ENCODE measurements at places on chromosomes 2 and 18.
A peak's percentile ranks its signal among the peaks of the same experiment; 100 is the strongest.

- DNase-seq = no peak
Observed at GRCh38 chr18:40152859-40153258, 1802.2 kb upstream of the PIK3C3 start.

GRCh38 chr2:19244460-19245363 lies 113.7 kb downstream of the OSR1 start:
- DNase-seq = no peak

DNA sequence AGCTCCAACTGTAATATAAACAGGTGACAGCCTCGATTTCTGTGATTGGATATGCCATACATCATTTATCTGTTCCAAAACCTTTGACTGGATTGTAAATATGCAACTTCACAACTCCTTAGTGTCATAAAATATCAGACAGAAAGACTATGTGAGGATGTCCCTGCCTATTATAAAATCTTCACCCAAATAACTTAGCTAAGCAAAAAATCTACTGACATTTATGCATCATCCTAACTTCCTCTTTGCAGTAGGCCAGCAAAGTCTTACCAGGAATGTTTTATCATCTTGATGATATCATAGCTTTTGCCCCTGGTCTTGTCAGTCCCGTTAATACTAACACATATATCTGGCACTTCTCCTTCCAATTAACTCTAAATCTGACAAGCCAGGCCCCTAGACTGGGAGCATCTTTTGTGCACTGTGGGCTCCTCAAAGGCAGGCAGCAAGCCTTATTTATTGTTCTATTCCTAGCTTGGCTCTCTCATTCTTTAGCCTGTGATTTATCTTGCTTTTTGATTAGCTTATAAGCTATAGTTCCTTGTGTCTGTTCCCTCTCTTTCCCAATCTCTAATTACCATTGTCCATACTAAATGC lies 356.5 kb upstream of the HNMT start:
- DNase-seq = no peak

DNA sequence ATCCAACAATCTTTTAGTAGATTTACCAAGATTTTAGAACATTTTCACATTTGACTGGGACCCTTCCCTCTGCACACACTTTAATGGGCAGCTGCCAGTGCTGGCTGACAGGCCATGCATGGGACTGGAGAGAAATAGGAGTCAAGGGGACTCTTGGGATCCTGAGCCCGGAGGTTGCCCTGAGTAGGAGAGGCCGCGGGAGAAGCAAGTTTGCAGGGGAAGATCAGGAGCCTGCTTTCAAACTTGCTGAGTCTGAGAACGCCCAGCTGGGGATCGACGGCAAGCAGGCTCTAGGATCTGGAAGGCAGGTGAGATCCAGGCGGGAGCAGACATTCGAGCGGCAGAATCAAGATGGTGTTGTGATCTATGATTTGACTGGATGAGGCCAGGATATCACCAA lies 186.1 kb downstream of the HDAC4 start:
- DNase-seq = no peak

- DNase-seq = peak; percentile 82
Observed at GRCh38 chr2:231394211-231395141, 1.0 kb upstream of the B3GNT7 start.

GRCh38 chr2:11500702-11501303 lies 33.0 kb upstream of the GREB1 start:
- no peak for DNase-seq

- DNase-seq = no peak
Observed at GRCh38 chr18:1013951-1014350, 109.3 kb downstream of the ADCYAP1 start.

- DNase-seq = no peak
Observed at GRCh38 chr2:235446082-235446481, 47.8 kb upstream of the AGAP1 start.

DNA sequence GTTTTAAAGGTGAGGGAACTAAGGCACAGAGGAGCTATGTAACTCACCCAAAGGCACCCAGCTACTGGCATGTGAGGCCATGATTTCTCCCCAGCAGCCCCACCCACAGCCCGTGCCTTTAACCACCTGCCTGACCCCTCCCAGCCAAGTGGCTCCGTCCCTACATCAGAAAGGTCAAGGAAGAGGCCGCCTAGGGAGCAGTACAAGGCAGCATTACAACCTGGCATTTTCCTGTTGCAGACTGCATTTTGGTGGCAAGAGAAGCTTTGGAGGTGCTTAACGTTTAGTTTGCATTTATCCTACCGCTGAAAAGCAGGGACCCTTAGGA lies 17.5 kb downstream of the STEAP3 start:
- DNase-seq = no peak

DNA sequence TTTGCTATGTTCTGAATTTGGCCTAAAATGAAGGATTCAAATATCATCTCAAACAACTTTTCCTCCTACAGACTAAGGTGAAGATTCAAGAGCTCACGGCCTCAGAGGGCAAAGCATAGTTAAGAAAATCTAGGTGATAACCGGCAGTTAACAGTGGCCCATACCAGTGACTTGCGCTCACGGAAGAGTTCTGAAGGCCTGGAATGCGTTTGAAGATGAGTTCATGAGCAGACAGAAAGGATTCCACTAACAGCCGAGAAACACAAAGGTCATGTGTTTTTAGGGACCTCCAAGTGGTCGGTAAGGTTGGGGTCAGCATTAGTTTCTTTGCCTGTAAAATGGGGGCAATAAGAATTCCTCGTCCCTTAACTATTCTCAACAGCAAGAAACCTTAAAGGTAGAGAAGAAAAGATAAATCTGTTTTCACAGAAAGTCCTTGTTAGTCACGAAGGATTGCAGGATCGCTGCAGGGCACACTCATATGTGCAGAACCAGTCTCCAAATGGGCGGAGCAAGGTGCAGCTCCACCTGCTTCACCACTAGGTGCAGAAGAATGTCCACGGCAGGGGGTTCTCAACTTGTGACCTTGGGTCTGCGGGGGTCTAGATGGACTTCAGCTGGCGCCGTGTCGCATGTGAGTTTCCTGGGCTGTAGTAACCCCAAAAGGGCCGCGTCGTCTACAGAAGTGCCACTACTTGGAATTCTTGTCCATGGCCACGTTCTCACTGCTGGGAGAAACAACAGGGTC lies 708 bp upstream of the RPIA start:
- DNase-seq = peak; percentile 41

DNA sequence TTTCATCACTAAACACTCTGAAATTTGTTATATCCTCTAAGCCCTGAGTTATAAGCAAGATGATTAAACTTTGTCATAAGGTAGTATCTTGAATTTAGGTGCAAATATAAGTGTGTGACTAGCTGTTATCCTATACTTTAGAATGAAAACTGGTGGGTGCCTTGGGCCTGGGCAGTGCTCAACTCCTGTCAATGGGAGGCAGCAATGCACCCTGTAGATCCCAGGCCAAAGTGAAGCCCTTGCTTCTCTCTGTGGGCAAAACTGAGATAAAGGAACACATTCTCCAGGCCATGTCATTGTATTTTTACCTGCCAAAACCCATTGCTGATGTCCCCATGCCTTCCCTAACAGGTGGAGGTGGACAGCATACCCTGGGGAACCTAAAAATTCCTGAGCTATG lies 525.2 kb downstream of the TNS1 start:
- DNase-seq = no peak

GRCh38 chr2:183179156-183179555 lies 54.9 kb downstream of the NUP35 start:
- DNase-seq = no peak

GRCh38 chr2:75622500-75622899 lies 24.1 kb upstream of the MRPL19 start:
- no peak for DNase-seq

- no peak for DNase-seq
Observed at GRCh38 chr18:33558529-33558928, 19.5 kb upstream of the ASXL3 start.

DNA sequence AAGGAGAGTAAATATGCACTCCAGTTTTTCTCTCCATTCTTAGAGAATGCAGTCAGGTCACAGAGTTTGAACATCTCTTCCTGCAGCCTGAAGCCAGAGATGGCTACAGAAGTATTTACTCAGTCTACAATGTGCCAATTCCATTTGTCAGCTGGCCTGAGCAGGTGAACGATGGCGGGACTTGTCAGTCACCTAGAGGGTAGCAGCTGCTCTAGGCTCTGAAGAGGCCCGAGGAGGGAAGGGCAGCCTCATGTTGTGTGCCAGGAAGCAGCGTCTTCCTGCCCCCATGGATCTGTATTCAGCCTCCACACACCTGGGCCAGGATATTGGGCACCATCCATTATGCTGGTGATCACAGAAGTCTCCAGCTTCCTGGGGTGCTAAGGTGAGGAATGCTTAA lies 316.7 kb upstream of the CHAC2 start:
- no peak for DNase-seq

DNA sequence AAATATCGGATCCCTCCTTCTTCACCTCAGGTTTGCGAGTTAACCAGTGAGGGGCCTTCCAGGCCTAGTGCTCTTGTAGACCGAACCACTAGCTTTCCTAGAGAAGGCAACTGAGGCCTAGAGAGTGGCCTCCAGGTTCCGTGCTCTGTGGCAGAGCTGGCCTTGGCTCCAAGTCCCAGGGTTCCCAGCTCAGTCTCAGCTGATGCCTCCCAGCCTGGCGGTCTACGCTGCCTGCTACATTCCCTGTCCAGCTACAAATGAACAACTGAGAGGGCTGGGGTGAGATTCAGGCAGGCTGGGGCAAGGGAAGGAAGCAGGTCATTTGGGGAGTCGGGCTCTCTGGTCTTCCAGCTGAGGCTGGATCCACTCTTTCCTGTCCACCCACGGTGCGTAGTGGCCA lies 2.3 kb downstream of the STEAP3 start:
- no peak for DNase-seq

DNA sequence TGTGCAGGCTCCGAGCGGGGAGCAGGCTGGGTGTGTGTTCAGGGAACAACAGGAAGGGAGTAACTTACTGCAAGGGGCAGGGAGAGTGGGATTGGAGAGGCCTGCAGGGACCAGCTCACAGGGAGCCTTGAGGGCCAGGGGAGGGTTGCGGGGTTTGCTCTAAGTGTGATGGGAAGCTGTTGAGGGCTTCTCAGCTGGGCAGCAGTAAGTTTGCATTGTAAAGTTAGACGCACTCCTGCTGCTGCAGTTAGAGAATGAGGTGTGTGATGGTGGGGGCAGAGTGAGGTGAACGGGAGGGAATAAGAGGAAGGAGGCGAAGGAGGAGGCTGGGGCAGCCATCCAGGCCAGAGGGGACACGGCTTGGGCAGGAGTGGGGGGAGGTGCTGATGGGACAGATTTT lies 53.4 kb downstream of the BOLA3 start:
- DNase-seq = no peak

GRCh38 chr2:239098288-239098970 lies 250.5 kb downstream of the TWIST2 start:
- no peak for DNase-seq

GRCh38 chr18:24657444-24657842 lies 197.0 kb downstream of the HRH4 start:
- DNase-seq = no peak

GRCh38 chr2:135817951-135818350 lies 19.0 kb downstream of the LCT start:
- no peak for DNase-seq

DNA sequence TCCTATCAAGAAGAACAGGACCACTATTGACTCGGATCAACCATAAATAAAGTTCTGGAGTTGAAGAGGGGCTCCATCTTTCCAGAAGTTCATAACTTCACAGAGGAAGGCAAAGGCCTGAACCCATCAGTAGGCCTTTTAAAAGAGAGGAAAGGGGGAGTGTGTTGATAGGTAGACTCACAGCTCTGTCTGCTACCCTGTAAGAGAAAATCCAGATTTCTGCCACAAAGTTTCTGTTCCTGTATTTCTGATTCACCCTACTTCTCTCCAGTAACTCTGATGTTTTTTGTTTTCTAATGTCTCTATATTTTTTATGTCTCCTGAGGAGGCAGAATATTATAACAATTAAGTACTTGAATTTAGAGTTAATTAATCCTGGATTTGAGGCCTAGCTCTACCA lies 564.0 kb downstream of the TNS1 start:
- DNase-seq = no peak

DNA sequence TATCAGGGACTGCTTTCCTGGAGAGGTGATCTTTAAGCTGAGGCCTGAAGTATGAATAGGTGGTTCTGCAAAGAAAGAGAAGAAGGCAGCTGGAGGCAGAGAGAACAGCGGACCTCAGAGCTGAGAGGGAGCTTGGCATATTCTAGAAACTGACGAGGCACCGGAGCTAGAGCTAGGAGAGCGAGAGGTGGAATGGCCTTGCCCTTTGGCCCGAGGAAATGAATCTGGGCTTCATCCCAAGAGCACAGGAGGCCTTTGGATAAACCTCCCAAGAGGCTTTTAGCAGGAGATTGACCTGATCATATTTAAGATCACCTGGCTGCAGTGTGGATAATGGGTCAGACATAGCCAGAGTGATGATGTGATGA lies 7.9 kb downstream of the DYSF start:
- no peak for DNase-seq

DNA sequence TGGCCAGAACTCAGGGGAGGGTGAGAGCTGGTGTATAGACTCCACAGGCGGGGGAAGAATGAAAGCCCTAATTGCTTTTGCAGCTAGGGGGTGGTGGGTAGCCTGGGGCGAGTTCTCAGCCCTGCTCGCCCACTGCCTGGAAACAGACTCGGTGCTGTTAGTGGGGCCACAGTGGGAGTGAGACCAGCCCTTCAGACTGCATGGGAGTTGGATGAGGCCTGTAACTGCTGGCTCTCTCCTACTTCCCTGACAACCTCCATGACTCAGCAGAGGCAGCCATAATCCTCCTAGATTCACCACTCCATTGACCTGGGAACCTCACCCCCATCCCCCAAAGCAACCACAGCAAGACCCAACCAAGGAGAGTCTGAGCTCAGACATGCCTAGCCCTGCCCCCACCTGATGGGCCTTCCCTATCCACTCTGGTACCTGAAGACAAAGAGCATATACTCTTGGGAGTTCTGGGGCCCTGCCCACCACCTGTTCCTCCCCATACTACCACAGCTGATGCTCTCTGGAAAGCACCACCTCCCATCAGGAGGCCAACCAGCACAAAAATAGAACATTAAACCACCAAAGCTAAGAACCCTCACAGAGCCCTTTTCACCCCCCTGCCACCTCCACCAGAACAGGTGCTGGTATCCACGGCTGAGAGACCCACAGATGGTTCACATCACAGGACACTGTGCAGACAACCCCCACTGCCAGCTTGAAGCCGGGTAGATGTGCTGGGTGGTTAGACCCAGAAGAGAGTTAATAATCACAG lies 226.3 kb downstream of the EIPR1 start:
- peak; percentile 36 for DNase-seq

GRCh38 chr2:132544006-132544630 lies 125.9 kb downstream of the LYPD1 start:
- no peak for DNase-seq

GRCh38 chr2:190267302-190267701 lies 52.3 kb downstream of the HIBCH start:
- DNase-seq = no peak

- no peak for DNase-seq
Observed at GRCh38 chr2:195763866-195764265, 106.8 kb downstream of the SLC39A10 start.

- DNase-seq = no peak
Observed at GRCh38 chr2:241479026-241479898, 29.1 kb downstream of the STK25 start.

Measured in germinal center (tissue), 1 donor.